ENCODE measurements at places on chromosomes 2 and 18.

GRCh38 chr2:210360412-210360811, 45.4 kb upstream of the MYL1 start:
- DNase-seq: no peak

DNA sequence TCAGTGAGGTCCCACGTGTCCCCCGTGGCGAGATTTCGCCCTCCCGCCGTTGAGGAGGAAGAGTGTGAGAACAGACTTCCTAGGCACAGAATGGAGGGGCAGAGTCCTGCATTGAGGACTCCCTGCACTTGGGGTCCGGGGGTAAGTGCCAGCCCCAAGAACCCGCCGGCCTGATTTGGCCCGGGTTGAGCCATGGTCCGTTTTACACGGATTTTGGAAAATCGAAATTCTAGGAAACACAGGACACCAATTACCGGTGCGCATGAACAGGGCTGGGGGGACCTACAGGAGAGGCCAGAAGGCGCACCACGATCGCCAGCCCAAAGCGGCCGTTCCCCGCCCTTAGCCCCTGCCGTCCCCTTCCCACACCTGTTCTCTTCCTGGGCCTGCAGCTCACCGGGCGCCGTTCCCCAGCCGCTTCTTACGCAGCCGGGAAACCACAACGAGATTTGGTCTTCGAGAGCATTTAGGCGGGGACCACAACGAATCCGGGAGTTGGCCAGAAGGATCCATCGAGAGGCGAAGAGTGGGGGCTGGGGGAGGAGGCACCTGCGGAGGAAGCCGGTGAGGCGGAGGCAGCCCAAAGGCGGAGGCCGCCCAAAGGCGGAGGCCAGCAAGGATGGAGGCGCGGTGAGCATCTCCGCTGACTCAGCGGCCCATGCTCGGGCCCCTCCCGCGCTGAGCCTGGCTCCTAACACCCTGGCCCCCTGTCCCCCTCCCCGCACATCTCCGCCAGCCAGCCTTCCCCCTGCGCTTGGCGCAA, 464 bp upstream of the TLX2 start:
- DNase-seq: no peak

DNA sequence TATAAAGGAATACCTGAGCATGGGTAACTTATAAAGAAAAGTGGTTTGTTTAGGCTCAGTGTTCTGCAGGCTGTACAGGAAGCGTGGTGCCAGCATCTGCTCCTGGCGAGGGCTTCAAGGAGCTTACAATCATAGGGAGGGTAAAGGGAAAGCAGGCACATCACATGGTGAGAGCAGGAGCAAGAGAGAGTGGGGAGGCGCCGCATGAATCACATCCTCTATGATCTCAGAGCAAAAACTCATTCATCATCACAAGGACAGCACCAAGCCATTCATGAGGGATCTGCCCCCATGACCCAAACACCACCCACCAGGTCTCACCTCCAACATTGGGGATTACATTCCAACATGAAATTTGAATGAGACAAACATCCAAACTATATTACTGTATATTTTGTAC, 32.5 kb downstream of the R3HDM1 start:
- DNase-seq: no peak

DNA sequence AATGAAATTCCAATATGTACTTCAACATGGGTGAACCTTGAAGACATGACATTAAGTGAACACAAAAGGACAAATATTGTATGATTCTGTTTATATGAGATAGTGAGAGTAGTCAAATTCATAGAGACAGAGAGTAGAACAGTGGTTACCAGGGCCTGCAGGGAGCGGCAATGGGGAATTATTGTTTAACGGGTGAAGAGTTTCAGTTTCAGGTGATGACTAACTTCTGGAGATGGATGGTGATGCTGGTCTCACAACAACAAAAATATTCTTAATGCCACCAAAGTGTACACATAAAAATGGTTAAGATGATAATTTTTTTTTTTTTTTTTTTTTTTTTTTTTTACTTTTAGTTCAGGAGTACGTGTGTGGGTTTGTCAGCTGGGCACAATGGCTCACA, 109.4 kb upstream of the TMEM200C start:
- DNase-seq: no peak

DNA sequence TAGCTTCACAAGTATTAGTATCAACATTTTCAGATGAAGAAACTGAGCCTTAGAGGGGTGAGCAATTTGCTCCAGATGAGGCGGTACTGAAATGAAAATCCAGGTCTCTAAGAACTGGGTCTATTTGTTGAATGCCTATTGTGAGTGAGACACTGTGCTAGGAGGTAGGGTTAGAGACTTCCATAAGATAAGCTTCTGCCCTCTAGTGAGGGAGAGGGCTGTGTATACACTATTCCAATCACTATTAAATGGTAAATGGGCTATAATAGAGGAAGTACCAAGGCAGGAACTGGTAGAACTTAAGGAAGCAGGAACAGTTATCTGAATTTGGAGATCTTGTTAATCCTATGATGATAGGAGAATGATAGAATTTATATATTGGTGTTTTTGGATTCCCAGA, 23.6 kb upstream of the GLS start:
- DNase-seq: no peak

- no peak for DNase-seq
These were observed 89.6 kb downstream of the NR4A2 start for GRCh38 chr2:156242874-156243273.

GRCh38 chr2:83595926-83596325, 863.2 kb downstream of the SUCLG1 start:
- DNase-seq: no peak

DNA sequence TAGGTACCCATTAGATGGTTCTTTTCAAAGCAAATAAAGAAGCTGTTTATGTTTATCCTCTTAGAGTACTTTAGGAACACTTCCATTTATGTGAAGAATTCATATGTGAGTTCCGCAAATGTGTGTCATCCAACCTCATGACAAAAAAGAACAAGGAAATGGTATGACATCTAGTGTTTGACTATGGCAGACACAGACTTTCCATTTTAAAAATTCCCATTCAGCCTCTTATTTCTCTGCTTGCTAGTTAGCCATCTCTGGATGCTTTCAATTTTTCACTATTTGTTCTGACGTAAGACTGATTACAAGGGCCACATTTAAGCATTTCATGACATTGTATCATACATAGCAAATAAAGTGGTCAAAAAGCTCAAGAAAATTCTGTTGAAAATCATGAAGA, 103.0 kb downstream of the ZAP70 start:
- no peak for DNase-seq

DNA sequence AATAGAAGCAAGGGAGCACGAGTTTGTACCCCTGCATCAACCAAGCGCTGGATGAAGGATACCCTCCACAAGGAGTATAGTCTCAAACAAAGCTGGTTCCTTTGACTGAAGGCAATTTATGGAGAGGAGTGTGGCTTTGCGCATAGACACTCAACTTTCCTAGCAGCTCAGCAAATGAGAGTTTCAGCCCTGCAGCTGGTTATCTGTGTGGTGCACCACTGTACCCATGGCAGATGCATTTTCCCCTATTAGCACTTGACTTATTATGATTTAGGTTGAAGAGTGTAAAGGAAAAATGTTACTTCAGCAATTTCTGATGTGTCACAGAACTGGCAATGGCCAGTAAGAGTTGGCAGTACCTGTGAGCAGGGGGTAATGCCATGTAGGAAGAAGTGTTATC, 440.1 kb upstream of the LINC00305 start:
- DNase-seq: no peak

- no peak for DNase-seq
These were observed 5.9 kb downstream of the SCYGR3 start for GRCh38 chr2:227608561-227609338.
